ENCODE measurements at places on chromosomes 7 and 10. TPM values are rescaled to one million over a fixed set of nuclear protein-coding genes. Genes with fewer than 3 reads are reported as not detected.

Gene CCL24
- total RNA-seq = 4.1 TPM

DNA sequence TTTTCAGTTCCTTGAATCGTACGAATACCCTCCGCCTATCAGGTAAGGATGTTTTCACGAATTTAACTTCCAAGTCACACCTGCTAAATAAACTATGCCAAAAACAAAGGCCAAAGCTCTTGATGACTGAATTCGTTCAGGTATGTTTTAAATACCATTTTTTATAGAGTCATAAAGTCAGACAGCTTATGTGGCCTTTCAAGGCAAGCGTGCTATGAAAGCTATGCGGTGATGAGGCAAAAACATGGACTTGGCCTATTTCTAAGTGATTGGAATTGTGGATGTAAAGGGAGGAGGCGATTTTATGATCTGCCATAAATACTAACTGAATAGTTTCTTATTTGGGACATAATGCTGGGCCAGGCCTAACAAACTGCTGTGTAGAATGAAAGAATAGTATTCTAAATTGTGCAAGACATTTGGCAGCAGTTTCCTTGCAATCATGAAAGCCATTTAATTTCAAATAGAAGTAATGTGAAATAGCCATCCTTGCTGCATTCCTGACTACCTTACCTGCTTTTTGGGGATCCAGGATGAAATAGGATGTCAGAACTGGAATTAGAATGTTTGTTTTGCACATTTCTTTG is 14.0 kb downstream of the SLC39A12 start:
- no peaks in the 10 kb centered on the region for H3K4me1 ChIP-seq
- no peak for DNase-seq
- H3K4me3 ChIP-seq = no peak overlapping the region
- H3K27me3 ChIP-seq = no peaks in the 10 kb centered on the region
- H3K27ac ChIP-seq = no peak overlapping the region

Gene IGF2BP3
- 2.0 TPM for total RNA-seq

DNA sequence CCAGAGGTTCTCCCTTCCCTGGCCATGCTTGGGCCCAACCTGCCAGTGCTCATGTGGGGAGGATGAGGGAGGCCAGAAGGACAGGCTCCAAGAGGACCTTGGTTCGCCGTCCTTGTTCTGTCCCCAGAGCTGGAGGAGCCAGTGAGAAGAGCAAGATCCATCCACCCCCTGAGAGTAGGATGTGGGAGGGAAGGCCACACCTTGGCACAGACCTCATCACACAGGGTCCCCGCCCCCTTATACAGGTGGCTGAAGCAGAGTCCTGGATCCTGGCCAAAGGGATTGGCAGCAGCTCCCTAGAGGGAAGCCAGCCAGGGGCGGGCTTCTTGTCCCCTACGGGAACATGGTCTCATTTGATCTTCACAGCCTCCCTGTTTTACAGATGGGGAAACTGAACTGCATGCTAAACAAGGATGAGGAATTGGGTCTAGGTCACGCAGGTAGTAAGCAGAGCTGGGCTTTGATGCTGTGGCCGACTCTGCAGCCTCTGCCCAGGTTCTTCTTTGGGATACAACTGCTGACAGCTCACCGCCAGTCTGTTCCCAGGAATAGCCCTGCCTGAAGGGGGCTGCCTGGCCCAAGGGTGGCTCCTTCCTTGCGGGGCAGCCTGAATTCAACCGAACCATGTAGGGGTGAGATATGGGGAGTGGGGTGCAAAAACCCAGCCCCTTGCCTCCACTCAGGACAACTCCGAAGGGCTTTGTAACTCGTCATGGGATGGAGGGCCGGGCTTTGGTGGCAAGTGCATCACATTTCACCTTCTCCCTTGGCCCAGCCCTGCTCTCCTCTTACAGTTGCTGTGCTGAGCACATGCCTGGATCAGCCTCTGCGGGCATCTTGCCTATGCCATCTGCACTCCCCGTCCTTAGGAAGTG is 62.2 kb upstream of the KDM7A start:
- no peak overlapping the region for H3K4me3 ChIP-seq
- H3K27me3 ChIP-seq = no peaks in the 10 kb centered on the region
- H3K27ac ChIP-seq = no peak overlapping the region
- H3K36me3 ChIP-seq = no peaks in the 10 kb centered on the region

- no peak overlapping the region for H3K27ac ChIP-seq
- no peak for DNase-seq
- H3K4me3 ChIP-seq = no peak overlapping the region
- H3K36me3 ChIP-seq = peaks cover 5% of the 10 kb centered on the region
- no peaks in the 10 kb centered on the region for H3K27me3 ChIP-seq
Measured at GRCh38 chr7:26319636-26320035, 28.0 kb downstream of the SNX10 start.

GRCh38 chr10:71099731-71100361 is 112.5 kb upstream of the UNC5B start:
- H3K36me3 ChIP-seq = no peaks in the 10 kb centered on the region
- no peak overlapping the region for H3K4me3 ChIP-seq
- no peaks in the 10 kb centered on the region for H3K27me3 ChIP-seq
- DNase-seq = no peak
- H3K27ac ChIP-seq = no peak overlapping the region

- H3K27ac ChIP-seq = no peak within 1 kb of the TSS
- peaks cover 56% of the 10 kb centered on the region for H3K27me3 ChIP-seq
- peaks cover 16% of the 10 kb centered on the region for H3K4me1 ChIP-seq
Measured at GRCh38 chr7:129188372-129188891, at the start of gene SMO. Gene SMO, plus strand, starts transcription at chr7:129188633. Its CDS starts 519 bp downstream, at chr7:129189152.

DNA sequence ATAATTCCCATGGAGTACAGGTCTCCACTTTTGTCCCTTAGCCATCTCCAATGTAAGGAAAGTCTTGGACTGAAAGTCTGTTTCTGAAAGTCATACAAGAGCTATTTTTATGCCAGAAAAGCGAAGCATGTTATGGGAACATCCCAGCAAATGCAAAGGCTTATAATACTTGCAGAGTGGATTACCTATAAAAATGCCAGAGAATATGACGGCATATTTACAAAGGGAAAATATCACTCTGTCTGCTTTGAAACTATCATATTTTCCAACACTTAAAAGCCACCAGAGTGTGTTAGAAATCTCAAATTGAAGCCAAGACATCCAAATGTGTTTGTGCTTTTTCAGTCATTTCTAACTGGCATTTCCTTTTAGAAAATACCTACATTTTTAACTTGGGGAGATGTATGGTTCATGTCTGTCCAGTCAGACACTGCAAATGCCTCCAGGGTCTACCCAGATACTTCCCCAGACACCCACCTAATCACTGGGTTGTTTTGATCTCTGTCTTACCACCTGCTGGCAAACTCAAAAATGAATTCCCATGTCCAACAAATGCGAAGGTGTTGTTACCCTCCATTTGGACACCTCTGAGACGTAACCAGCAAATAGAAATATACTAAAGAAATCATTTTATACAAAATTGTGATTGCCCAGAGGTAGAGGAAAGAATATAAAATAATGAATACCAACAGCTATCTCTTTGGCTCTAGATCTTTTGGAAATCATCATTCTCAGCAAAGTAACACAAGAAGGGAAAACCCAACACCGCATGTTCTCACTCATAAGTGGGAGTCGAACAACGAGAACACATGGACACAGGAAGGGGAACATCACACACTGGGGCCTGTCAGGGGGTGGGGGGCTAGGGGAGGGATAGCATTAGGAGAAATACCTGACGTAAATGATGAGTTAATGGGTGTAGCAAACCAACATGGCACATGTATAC is 1.2 kb downstream of the ITIH2 start:
- H3K36me3 ChIP-seq = no peaks in the 10 kb centered on the region
- no peak for DNase-seq
- peaks cover 5% of the 10 kb centered on the region for H3K27me3 ChIP-seq
- H3K4me1 ChIP-seq = no peaks in the 10 kb centered on the region

GRCh38 chr10:42992957-42993390 is 83.9 kb upstream of the RET start:
- peak; percentile 34 for DNase-seq
- no peaks in the 10 kb centered on the region for H3K4me1 ChIP-seq
- H3K4me3 ChIP-seq = no peak overlapping the region
- no peaks in the 10 kb centered on the region for H3K36me3 ChIP-seq

Gene HMX3
- total RNA-seq = not detected

DNA sequence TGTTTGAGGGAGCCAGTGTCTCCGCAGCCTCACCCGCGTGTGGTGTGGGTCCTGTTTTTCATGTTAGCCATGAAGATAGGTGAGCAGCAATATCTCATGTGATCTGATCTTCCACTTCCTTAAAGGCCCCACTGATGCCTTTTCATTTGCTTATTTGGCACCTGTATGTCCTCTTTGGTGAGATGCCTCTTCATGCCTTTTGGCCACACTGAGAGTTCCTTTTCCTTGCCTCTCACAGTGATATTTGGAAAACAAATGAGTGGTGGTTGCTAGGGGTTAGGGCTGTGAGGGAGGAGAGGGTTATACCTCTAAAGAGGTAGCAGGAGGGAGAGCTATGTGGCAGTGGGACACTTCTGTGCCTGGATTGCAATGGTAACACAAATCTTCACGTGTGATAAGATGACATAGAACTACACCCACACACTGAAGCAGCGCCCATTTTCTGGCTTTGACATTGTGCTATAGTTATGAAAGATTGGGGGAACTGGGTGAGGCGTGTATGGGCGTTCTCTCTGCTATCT is 90.4 kb upstream of the TNS3 start:
- H3K4me1 ChIP-seq = peaks cover 19% of the 10 kb centered on the region
- no peaks in the 10 kb centered on the region for H3K36me3 ChIP-seq
- no peak for DNase-seq
- H3K27ac ChIP-seq = no peak overlapping the region

Measured in lower lobe of right lung (tissue), 2 donors.